ENCODE measurements at places on chromosomes 16 and 17. TPM values are rescaled to one million over a fixed set of nuclear protein-coding genes. Genes with fewer than 3 reads are reported as not detected.

GRCh38 chr17:58413684-58414083 is 3.6 kb downstream of the RNF43 start:
- no peak for DNase-seq

DNA sequence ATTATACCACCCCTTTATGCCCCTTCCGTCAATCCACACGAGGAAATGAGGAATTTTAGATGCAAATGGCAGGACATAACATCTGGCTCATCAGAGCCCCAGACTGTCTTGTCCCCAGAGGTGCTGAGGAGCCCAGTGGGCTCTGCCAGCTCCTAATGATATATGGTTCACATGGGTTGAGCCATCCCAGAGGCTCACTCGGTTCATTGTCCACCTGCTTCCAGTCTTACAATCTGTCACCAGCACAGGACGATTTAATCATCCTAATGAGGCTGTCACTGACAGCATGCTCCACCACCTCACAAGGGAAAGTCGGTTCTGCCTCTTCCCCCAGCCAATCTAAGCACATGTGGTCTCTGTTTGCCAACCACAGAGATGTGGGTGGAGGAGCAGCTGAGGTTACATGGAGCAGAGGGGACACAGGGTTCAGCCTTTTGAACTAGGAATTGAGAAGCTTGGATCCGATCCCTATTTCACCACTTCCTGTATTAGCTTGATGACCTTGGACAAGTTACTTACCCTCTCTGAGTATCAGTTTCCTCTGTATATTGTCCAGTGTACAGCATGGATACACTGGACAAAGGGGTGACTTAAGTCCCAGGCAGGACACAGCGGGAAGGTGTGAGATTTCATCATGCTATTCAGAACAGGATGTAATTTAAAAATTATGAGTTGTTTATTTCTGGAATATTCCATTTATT is 27.0 kb upstream of the DHX8 start:
- peak; percentile 75 for DNase-seq

- no peak for DNase-seq
Observed at GRCh38 chr16:14490235-14490634, 139.8 kb downstream of the PARN start.

DNA sequence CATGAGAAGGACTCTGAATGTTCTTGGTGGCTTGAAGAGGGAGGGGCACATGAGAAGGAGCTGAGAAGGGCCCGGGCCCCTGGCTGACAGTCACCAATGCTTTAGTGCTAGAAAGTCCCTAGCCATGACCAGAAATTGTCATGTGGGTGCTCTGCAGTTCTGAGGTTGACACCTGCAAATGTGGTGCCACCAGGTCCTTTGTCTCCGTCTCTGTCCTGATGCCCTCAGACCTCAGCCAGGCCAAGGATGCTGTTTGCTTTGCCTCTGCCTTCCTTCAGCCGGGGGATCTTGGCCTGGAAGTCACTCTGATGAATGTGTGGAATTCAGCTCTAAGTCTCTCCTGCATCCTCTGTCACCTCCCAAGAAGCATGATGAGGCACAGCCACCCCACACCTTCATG is 63.6 kb downstream of the TNFRSF13B start:
- no peak for DNase-seq

GRCh38 chr17:63414222-63414621 is 31.9 kb downstream of the CYB561 start:
- DNase-seq = no peak

- DNase-seq = no peak
Observed at GRCh38 chr17:31489295-31490018, 98.0 kb downstream of the RAB11FIP4 start.

GRCh38 chr17:45270828-45271418 is 9.0 kb upstream of the SPATA32 start:
- no peak for DNase-seq

KRT39 gene
- not detected for total RNA-seq

CALB2 gene
- total RNA-seq = 3.3 TPM

Measured in sigmoid colon (tissue), 7 donors.